Activated CD8-positive, alpha-beta memory T cell treated with anti-CD3 and anti-CD28 coated beads for 1 hour (primary cell): ENCODE measurements at places on chromosomes 6 and 20.
A peak's percentile ranks its signal among the peaks of the same experiment; 100 is the strongest.

DNA sequence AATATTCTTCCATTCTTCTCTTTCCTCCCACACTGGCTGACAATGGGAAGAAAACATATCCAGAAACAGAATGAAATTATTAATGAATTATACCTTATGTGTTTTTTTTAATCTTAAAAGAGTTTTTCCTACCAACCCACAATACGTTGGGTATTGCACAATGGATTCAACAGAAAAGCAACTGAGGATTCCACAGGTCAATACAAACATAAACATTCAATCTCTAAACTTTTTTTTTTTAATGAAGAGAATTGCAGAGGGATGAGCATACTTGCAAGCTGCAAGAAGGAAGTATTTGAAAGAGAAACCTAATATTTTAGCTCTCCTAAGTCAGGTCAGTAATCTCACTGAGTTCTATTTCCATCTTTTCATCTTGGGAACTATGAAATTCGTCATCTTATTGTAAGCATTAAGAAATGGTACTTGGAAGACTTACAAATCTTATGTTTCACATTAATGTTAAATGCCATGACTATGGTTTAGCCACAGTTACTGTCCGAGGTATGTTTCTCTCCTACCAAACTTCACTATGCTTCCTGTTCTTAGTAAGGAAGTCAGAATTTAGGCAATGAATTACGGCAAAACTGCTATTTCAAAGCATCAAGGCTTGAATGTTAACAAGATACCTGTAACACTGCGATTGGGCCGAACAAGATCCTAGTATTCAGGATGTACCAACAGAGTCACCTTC is 100.8 kb downstream of the HIVEP2 start:
- DNase-seq = no peak

GRCh38 chr6:13851330-13851729 is 37.0 kb upstream of the MCUR1 start:
- DNase-seq = no peak

DNA sequence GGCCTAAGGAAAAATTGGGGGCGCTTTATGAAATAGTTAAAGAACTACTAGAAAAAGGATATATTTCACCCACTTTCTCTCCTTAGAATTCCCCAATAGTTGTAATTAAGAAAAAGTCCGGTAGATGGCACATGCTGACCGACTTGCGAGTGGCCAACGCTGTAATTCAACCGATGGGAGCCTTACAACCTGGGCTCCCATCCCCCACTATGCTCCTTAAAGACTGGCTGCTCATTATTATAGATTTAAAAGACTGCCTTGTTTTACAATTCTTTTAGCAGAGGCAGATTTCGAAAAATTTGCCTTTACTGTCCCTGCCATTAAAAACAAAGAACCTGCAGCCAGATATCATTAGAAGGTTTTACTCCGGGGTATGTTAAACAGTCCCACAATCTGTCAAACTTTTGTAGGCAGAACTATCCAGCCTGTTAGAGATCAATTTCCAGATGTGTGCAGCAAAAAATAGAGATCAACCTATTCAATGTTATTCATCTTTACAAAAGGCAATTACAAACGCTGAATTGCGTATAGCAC is 58.5 kb upstream of the PRSS16 start:
- no peak for DNase-seq

DNA sequence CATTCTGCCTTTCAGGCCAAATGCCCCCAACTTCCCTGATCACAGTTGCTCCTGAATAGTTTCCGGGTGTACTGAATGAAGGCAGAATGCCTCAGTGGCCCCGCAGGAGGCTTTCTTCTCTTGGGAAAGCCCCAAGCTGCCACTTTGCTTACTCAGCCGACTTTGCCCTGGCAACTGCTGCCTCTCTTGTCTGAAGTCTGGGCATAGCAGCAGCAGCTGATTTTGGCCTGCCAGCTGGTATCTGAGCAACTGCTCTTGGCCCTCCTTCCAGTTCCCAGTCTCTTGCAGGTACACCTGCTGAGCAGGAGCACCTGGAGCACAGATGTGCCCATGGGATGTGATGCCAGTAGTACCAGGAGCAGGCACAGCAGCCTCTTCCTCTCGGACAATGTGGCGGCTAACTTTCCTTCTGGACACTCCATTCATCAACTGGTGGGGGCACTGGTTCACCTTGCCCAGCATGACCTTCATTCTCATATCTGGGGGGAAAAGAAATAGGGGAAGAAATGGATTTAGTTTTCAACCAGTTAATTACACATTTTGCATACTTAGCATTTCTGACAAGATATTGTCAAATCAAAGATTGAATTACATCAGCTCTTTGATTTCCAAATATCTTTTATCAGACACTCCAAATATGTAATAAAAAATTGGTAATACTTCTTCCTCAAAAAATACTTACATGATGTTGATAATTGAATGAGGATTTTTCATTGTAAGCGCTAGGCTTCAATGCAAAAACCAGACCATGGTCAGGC is 468.2 kb downstream of the PKHD1 start:
- no peak for DNase-seq

DNA sequence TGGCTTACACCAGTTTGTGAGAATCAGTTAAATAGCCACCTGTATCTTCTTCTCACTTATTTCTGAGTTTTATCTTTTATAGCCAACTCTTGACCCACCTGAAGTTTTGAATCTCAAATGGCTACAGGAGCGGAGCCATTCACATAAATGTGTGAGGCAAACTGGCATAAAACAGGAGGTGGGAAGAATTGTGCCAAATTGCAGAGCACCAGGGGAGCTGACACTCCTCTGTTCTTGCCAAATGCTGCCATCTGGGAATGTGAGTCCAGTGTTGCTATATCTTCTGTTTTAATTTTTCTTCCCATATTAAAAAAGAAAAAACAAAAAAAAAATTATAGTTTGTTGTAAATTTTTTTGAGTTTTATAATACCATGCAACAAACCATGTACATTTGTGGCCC is 17.0 kb upstream of the RNF146 start:
- DNase-seq = no peak

DNA sequence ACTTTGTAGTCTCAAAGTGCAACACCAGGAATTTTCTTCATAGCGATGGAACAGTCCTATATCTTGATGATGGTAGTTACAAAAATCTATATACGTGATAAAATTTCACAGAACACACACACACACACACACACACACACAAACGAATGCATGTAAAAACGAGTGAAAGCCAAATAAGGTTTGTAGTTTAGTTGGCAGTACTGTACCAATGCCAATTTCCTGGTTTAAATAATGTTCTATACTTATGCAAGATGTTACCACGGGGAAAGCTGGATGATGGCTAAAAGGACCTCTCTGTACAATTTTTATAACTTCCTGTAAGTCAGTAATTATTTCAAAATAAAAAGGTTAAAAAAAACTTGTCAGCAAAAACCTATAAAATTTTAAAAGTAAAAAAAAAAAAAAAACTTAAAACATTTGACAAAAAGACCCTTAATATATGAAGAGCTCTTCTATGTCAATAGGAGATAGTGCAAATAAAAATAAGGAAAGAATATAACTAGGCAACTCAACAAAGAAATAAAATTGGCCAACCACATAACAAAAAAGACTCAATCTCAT is 37.6 kb downstream of the PDSS2 start:
- no peak for DNase-seq

GRCh38 chr6:47376930-47377329 is 67.2 kb upstream of the TNFRSF21 start:
- DNase-seq = no peak

GRCh38 chr6:43833223-43833995 is 63.4 kb downstream of the VEGFA start:
- DNase-seq = no peak

- DNase-seq = no peak
Measured at GRCh38 chr6:137399881-137400443, 94.2 kb downstream of the OLIG3 start.

- DNase-seq = peak; percentile 99
Measured at GRCh38 chr20:1325173-1326030, 3.5 kb downstream of the SDCBP2 start.

DNA sequence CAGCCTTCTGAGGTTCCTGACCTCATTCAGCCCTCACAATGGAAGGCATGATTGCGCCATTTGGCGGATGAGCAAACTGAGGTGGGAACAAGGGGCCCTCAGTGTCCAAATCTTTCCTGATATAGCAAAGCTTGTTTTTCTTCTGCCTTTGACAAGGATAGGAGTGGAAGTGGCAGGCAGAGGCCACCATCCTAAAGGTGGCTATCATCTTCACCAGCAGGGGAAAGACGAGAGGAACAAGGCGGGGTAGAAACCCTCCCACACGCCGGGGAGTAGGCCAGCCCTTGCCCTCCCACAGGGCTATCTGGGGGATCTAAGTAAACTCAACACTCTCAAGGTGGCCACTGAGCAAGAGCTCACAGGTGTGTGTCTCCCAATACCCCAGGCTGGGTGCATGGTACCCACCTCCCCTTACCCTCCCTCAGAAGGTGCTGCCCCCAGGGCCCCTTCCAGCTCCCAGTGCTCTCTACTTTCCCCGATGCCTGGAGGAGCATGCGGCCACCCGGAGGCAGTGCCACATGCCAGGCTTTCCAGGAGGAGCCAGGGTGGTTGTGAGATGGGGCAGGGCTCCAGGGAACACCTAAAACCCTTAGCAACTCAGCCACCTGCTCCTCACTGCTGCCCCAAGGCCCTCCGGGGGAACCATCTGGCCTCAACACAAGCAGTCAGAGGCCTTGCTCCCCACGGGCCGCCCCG is 11.2 kb downstream of the SPDEF start:
- no peak for DNase-seq

GRCh38 chr6:159691133-159691962 is 1.7 kb downstream of the SOD2 start:
- DNase-seq = no peak
